NCI-H1930 (cell line): ENCODE measurements at places on chromosomes 1 and 21.

GRCh38 chr1:46153732-46154131, 21.2 kb upstream of the TSPAN1 start:
- no peak for DNase-seq

DNA sequence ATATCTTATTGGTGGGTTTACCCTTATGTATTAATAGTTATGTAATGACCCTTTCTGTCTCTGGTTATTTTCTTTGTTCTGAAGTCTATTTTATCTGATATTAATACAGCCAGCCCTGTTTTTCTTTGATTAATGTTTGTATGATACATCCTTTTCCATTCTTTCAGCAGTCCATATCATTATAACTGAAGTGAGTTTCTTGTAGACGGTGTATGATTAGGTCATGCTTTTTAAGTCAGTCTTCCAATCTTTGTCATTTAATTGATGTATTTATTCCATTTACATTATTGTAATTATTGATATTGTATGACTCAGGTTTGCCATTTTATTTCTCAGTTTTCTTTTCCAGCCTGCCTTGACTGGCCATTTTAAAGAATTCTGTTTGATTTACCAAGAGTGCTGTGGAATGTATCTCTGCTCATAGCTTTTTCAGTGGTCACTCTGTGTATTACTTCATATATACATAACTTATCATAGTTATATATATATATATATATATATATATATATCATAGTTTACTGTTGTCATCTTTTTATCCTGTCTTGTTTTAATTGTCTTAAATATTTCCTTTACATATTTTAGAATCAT, 10.5 kb downstream of the RAB4A start:
- no peak for DNase-seq

DNA sequence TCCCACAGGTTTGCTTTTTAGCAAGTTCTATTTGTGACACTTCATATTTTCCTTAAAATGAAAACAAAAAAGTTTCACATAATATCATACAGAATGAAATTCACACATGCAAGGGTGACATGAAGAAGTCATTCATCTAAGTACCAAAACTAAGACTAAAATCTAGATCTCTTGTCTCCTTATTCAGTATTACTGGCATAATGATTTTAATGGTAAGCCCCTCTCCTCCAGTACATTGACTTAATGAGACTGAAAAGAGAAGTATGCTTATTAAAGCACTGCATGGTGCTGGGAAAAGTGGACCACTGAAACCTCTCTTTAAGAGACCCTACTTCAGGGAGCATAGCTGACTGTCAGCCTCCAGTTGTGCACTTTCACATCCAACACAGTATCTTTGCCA, 99.5 kb downstream of the NEGR1 start:
- no peak for DNase-seq

DNA sequence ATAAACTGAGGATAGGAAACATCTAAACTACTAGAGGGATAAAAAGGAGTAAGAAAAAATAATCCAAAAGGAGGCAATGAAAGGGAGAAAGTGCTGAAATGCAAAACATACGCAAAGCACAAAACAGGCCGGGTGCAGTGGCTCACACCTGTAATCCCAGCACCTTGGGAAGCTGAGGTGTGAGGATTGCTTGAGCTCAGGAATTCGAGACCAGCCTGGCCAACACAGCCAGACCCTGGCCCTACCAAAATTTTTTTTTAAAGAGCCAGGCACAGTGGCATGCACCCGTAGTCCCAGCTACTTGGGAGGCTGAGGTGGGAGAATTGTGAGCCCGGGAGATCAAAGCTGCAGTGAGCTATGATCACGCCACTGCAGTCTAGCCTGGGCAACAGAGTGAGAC, 10.5 kb downstream of the SPOCD1 start:
- no peak for DNase-seq

GRCh38 chr1:156055281-156056048, 883 bp downstream of the LAMTOR2 start:
- DNase-seq: no peak

GRCh38 chr1:115505148-115505571, 136.6 kb upstream of the VANGL1 start:
- DNase-seq: no peak

DNA sequence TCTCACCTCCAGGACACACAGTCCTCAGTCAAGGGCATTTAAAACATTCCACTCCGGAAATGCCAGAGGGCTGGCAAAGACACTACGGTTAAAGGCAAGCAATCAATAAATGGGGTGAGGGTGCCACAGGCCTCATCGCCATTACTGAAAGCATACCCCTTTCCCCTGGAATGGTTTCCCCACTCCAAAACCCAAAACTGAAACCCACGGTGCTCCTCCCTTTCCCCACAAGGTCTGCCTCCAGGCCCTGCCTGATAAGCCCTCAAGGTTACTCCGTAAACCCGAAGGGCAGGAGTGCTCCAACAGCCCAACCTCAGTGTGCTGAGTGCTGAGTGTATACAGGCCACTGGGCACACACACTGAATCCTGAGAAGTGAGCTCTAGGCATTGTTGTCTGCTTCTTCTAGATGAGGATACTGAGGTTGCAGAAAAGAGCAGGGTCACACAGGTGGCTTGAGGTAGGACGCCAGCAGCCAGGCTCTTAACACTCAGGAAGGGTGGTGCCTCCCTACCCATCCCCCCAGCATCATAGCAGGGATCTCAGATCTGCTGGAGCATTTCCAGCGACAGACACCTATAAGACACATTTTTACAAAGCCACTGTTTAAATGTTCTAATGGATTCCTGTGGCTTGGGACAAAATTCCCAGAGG, 29.0 kb downstream of the SSBP3 start:
- no peak for DNase-seq

DNA sequence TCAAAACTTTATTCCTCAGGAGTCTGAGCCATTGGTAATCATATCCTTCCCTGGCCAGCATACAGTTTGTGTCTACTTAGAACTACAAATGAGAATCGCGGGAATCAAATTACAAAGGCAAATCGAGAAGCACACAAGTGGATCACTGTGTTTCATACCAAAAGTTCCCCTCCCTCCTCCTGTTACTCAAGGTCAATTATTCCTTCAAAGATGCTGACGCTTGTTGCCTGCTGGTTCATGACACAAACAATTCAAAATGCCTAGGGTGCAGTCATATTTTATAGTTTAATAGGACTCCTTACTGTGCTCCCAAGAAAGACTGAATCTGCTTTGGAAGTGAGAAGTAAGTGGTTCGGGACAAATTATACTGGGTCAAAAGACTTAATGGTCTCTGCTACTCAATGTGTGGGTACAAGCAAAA, 93.0 kb upstream of the PBX1 start:
- DNase-seq: no peak

DNA sequence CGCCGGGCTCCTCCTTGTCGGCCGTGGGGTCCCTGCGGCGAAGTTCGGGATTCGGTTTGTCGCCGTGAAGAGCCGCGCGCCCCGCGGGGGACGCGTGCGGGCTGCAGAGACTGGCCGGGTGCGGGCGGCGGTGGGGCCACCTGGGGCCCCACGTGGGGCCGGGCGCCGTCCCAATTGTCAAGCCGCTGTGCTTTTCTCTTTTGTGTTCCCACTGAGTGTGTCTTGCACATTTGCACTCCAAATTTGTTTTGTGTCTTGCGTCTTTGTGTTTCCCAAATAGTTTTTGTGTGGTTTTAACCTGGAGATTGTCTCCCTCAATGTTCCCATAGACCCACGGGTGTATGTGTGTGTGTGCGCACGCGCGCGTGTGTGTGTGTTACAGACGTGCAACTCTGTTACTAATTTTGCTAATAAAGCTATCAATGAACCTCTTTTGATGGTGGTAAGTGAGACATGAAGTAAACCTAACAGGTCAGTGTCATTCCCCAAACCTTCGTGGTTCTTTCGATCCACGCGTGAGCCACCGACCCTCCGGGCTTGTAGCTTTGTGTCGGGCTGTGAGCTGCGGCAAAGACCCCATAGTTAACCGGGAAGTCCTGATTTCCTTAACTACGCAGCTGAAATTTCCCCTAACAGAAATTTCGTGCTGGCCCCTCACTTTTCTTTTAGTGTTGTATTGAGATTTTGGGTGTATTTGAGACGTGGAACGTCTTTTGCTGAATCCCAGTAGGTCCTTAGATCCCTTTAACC, 708 bp downstream of the PRDM2 start:
- peak; percentile 8 for DNase-seq

GRCh38 chr1:212528501-212528900, 80.1 kb upstream of the ATF3 start:
- no peak for DNase-seq

GRCh38 chr1:207742850-207743555, 8.9 kb upstream of the CD46 start:
- no peak for DNase-seq

GRCh38 chr1:9904596-9904995, 5.5 kb downstream of the CTNNBIP1 start:
- DNase-seq: no peak

- no peak for DNase-seq
These were observed 35.7 kb downstream of the CAPZB start for GRCh38 chr1:19449454-19450228.

GRCh38 chr1:154951901-154952657, 3.8 kb downstream of the PBXIP1 start:
- DNase-seq: no peak

- no peak for DNase-seq
These were observed 283.8 kb upstream of the RUNX1 start for GRCh38 chr21:35332841-35333426.

- no peak for DNase-seq
These were observed 8.5 kb downstream of the TP53BP2 start for GRCh38 chr1:223837206-223837605.

DNA sequence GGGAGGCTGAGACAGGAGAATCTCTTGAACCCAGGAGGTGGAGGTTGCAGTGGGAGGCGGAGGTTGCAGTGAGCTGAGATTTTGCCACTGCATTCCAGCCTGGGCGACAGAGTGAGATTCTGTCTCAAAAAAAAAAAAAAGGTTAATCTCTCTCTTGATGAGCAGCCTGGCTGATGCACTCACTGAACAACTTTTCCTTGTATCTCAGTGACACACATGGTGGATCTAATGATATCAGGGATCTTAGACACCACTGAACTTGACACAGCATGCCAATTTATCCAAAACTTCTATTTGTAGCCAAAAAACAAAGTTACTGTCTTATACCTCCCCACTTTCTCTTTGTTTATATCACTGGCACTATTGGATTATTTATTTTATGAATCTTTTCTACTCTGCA, 16.2 kb downstream of the RHBDL2 start:
- no peak for DNase-seq

DNA sequence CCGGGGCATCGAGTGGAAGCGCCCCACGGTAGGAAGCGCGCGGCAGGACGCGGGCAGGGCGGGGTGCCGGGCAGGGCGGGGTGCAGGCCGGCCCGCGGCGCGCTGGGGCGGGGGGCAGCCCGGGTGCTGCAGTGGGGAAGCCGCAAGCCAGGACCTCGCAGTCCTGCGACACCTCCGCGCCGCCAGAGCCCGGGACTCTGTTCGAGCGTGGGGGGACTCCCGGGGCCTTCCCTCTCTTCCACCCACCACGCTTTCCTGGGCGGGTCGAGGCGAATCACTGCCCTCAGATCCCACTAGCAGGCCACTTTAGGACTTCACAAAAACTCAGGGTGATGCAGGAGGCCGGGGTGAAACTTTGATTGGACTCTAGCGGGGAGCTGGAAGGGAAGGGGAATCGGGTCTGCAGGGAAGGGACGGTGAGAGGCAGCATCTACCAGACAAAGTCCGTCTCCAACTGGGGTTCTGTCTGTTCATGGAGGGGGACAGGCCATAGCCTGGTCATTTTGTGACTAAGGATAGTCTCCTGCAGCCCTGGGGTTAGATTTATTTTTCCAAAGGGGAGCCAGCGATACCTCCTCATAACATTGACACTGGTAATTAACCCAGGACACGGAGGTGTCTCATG, 623 bp downstream of the CAPN2 start:
- DNase-seq: no peak

DNA sequence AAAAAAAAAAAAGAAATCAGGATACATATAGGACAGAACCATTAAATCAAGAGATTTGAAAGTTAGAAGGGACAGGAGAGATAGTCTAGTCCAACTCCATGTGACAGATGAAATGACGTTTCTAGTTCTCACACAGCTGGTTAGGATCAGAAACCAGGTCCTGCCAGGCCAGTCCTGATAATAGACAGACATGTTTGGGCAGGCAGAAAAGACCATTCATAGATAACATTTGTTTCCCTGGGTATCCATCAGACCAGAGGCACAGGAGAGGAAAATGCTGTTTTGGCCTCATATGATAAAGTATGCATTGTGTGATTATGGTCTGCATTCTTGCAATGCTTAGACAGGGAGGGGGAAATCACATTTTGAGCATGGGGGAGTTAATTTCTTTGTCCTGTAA, 29.3 kb downstream of the ZBTB8B start:
- DNase-seq: no peak

- no peak for DNase-seq
These were observed 36.9 kb upstream of the KCNE1 start for GRCh38 chr21:34548781-34549376.
